ENCODE measurements at places on chromosomes 11 and 22.

- no peak for DNase-seq
These were observed 40.8 kb downstream of the PDHX start for GRCh38 chr11:34957206-34957605.

DNA sequence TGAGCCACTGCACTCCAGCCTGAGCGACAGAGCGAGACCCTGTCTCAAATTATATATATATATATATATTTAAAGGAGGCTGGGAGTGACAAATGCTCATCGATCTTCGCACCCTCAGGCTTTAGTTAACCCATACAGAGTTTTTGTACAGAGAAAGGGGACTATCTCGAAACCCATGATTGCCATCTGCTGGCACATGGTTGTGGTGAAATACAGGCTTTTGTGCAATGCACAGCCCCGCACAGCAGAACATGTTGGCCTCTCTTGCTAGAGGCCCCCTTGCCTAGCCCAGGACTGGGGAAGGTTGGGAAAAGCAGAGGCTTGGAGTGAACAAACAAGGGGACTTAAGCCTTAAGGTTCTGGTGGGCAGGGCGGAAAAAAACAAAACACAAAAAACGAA, 3.6 kb downstream of the MYBPC3 start:
- no peak for DNase-seq

DNA sequence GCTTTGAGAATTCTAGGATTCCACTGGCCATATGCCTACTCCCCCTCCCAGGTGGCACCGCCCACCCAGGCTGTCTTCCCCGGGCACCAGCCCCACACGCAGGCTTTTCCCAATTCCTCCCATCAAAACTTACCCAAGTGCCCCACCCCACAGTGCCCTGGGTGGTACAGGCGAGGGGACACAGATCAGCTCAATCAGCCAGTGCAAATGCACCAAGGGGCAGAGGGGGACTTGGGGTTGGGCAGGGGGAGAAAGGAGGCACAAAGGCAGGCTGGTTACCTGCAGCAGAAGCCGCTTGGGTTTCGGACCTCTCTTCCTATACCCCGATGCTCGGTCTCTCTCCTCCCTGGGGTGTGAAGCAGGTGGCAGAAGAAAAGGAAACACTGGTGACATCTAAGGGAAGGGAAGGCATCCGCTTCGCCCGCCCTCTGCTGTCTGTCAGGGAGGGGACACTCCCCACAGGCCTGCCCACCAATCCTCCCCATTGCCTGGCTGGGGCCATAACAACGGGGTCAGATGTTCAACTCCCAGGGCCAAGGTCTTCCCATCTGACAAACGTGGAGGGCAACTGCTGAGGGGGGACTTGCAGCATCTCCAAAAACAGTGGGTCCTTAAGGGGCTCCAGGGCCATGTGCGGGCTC, 14.0 kb downstream of the CBX7 start:
- DNase-seq = no peak

DNA sequence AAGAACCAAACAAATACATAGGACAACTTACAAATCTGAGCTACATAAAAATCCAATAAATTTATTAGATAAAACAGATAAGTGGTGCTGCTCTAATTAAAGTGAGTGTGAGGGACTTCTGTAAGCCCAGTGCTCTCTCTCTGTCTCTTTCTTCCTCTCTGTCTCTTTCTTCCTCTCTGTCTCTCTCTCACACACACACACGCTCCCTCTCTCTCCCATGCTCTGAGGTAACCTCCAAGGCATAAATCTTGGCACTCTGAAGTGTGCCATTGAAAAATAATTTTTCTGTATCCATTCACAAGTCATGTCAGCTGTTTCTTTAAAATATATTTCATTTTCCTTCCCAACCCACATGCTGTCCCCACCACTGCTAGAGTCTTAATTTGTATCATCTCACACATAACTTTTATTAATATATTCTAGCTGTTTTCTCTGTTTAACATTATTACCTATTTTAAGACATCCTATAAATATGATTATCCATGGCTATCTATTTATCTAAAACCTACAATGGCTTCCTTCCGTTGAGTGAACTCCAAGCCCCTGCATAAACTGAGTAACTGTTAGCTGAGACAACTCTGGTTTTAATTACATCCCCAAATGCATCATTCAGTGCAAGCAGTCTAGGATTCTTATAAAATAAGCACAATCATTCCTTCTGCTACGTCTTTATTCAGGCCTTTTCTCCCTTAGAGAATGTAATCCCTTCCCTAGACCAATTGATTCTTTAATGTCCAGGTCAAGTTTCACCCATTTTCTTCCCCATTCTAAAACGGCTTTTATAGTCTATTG, 57.4 kb upstream of the SLC5A12 start:
- DNase-seq = no peak

DNA sequence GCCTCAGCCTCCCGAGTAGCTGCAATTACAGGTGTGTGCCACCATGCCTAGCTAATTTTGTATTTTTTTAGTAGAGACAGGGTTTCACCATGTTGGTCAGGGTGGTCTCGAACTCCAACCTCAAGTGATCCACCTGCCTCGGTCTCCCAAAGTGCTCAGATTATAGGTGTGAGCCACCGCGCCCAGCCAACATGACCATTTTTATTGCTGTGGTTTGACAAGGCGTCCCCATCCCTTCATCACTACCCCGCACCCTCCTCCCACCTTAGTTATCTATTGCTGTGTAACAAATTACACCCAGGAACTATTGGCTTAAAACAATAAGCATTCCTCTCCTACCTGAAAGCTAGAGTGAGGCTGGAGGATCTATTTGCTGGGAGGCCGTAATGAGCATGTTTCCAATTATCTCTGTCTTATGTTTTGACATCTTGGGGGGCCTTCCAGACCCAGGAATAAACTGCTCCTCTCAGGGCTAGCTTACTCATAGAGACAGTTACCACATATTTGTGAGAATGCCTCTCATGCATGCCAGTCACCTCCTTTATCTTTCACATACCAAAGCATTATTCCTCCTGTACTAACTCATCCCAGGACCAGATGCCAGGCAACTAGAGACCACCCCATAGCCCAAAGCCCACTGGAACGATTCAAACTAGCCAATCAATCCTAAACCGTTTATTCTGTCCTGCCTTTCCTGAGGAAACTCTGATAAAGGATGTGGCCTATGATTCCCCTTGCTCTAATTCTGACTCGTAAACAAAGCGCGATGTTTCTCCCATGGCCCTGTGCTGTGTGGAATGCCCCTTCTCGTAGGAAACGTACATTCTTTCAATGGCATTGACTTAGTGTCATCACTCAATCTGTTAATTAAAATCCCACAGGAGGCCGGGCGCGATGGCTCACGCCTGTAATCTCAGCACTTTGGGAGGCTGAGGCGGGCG, 19.4 kb downstream of the SNU13 start:
- no peak for DNase-seq

DNA sequence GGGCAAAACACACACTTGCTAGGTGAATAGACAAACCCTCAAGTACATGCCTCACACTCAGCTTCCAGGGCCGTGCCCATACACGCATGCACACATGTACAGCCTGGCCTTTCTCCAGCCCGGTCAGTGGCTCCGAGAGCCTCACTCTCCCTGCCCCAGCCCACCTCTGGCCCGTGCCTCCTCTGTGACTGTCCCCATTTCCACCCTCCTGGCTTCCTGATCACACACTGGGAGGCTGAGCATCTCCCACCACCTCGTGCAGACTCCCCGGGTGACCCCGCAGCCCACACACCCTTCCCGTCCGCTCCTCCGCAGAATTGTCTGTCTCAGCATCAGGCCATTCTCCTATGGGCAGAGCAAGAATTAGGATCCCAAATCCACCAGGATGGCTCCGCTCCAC, 634.1 kb downstream of the TBC1D22A start:
- no peak for DNase-seq
